ENCODE measurements at places on chromosomes 13 and 19.

- no peak for DNase-seq
These were observed 383.0 kb upstream of the SLITRK1 start for GRCh38 chr13:84265257-84265764.

DNA sequence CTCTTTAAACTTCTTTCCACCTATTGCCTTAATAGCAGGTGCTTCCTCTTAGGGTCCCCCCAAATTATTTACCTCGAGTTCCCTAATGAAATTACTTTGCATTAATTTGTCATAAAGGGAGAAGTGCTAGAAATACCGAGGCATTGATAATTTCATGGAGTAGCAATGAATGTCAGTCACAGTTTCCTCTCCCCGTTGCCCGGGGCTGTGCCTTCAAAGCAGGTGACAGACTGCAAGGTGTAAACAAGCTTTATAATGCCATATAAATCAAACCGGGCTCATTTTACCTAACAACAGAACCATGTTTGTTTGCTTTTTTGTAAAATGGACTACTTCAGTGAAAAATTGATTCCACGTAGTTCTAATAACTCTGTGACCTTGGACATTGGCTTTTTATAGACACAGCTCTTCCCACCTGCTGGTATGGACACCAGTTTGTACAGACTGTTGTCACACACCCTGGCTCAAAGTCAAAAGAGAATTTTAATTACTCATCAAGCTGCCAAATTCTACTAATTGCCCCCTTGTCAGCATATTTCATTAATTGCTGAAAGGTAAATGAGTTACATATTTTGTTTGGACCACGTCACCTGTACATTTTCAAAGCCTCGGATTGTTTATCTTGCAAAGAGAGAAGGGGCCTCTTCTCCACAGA is 171.1 kb downstream of the STK24 start:
- DNase-seq: peak; percentile 14

- no peak for DNase-seq
These were observed 92.7 kb downstream of the TSHZ3 start for GRCh38 chr19:31256593-31256960.

DNA sequence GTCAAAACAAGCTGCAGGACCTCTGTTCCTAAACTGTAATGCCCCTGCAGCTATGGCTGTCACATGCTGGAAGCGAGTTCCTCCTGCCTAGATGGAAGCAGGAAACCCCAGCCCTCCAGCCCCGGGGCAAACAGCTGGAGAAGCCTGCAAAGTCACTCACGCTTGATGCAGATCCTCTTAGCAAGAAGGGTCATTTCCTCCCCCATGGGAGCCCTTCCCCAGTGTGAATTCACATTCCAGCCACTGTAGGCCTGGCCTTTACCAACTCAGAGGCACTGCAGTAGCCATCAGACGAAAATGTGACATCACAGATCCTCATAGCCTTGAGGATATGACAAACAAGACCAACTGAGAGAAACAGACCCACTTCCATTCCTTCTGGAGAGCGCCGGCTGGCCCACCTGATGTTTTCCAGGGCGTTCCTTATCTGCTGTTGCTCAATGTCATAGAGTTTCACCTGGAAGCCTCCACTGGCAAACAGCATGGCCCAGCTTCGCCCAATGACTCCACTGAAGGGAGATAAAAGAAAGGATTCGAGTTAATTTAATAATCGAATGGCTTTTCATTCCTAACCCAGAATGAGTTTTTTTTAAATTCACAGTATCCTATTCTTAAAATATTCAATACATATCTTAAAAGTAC is 13.5 kb downstream of the CRYL1 start:
- no peak for DNase-seq

DNA sequence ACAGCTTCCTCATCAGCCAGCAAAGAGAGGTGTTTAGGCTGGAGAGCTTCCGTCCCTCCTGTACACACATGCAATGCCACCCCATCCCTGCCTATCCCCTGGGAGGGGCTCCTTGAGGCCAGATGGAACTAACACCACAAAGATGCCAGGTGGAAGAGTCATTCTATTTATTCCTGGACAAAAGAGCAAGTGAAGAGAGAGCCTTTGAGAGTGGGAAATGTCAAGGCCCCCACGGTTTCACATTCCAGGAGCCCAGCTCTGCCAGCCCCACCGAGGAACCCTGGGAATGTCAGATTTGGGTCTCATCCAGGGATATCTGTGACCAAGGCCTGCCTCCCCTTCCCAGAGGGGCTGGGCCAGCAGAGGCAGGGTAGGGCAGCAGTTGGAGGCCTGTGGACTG is 30.8 kb upstream of the IGFL1 start:
- no peak for DNase-seq

GRCh38 chr13:34943436-34944273 is 1.6 kb downstream of the NBEA start:
- peak; percentile 61 for DNase-seq

- DNase-seq: no peak
These were observed 5.8 kb downstream of the TEAD2 start for GRCh38 chr19:49356382-49356781.

- no peak for DNase-seq
These were observed 34.0 kb downstream of the C13orf46 start for GRCh38 chr13:113939944-113940297.

GRCh38 chr19:34215006-34215665 is 39.2 kb upstream of the GARRE1 start:
- no peak for DNase-seq

- no peak for DNase-seq
These were observed 59.9 kb downstream of the ZNF724 start for GRCh38 chr19:23190341-23190740.

DNA sequence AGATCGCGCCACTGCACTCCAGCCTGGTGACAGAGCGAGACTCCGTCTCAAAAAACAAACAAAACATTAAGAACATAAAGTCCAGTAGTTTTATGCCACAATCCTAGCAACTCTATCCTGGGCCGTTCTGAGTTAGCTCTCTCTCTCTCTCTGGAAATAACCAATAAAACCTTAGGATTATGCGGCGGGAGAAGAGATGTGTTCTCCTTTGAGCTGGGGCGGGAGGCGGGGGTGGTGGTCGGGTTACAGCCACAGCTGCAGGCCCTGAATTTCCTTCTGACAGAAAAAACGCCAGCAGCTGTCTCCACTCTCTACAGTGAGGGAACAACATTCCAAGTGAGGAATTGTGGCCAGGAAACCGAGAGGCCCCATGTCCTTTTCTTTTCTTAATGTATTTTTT is 9.1 kb upstream of the PNMA8A start:
- DNase-seq: no peak

GRCh38 chr19:56566904-56567273 is 379 bp upstream of the ZNF470 start:
- DNase-seq: peak; percentile 56

GRCh38 chr19:2385053-2385721 is 25.1 kb downstream of the TMPRSS9 start:
- DNase-seq: no peak

DNA sequence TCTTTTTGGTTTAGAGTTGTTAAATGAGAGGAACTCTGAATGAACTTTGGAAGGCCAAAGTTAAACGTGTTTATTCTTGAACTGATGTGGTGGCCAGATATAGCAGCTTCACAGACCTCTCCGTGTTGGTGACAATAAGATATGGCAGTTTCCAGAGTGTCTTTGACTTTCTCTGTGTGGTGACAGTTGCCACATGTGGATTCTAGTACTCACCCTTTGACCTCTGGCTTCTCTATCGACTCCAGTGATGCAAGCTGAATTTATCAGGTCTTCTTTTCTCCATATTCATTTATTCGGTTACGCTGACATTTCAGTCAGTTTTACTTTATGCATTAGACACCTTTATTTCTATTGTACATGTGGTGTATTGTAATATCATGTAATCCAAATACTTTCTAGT is 1469.5 kb downstream of the SLITRK1 start:
- no peak for DNase-seq

DNA sequence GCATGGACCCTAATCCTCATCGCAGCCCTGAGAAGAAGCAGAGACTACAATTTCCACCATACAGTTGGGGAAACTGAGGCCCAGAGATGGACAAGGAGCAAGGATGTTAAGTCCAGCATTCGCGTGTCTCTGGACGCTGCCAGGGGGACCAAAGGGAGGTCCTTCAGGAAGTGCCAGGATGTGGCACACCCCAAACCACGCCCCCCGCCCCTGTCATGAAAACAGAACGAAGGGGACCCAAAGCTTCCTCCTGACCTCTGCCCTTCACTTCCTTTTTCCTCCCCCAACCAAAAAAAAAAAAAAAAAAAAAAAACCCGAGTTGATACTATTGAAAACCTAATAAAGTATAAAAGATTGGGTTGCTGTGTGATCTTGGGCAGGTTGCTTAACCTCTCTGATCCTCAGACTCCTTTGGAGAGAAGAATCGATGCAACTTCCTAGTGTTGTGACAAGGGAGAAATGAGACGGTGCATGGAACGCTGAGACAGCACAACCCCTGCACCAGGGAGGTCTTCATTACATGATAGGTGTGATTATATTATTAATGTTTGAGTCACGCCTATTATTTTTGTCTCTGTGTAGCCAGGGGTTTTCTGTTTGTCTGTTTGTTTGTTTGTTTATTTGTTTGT is 2.7 kb upstream of the ZBTB7A start:
- DNase-seq: no peak

DNA sequence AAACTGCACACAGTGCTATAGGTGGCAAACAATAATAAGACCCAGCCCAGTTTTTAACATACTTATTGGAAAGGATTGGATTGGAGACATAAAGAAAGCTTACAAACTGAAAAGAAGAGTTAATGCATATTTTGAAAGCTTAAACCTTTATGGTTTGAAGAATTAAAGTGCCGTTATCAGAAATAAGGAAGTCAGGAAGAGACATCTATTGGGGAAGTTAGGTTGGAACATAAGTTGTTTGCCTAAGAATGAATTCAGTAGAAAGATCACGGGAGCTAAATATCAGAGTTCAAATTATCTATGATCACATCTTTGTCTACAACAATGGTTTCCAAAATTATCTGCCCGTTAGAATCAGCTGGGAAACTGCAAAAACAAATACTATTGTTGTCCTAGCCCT is 767.9 kb downstream of the PCDH9 start:
- no peak for DNase-seq

- DNase-seq: no peak
These were observed 59.5 kb downstream of the TNFSF11 start for GRCh38 chr13:42633495-42633894.

DNA sequence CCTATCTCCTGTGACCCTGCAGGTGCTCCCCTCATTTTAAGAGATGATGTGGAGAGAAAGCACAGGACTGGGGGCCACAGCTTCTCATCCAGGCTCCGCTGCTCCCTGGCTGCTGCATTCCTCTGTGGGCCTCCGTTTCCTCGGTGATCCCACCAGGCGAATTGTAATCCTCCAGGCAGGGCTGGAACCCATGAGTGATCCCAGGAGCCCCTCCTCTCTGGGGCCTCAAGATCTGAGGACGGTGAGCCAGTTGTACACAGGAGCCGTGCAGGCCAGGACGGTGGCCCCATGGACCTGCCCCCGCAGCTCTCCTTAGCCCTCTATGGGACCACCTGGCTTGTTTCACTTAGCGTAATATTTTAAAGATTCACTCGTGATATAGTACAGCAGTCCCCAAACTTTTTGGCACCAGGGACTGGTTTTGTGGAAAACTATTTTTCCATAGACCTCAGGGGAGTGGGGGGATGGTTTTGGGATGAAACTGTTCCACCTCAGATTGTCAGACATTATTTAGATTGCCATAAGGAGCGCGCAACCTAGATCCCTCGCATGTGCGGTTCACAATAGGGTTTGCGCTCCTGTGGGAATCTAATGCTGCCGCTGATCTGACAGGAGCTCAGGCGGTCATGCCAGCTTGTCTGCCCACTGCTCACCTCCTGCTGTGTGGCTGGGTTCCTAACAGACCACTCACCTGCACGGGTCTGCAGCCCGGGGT is 5.6 kb downstream of the FFAR3 start:
- no peak for DNase-seq

DNA sequence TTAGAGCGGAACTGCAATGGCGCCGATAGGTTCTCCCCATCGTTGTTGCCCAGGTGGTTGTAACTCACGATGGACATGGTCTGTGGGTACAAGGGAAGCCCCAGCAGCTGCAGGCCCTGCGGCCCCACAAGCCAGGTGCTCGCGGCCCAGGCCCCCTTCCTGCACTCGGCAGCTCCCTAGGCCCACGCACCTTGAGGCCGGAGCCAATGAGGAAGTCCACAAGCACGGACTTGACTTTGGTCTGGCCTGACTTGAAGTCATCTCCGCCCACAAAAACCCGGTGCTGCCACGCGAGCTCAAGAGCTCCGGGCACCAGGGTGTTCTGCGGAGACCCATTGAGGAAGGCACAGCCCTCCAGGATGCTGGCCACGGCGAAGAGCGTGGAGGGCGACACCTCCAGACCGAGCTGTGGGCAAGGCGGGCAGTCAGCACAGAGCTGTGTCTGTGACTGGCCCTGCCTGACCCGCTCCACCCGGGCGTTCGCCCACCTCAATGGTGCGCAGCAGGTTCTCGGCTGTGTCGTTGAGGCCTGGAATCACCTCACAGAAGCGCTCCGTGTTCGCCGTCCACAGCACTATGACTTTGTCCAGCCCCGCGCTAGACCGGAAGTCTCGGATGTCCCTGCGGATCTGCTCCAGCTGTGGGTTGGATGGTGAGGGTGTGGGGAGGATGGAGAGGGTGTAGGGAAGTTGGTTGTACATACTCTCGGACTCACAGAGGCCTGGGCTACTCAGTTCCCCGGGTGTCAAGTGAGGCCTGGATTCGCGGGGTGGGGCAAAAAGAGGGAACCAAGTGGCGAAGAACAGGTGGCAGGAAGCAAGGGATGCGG is 1.9 kb downstream of the ISYNA1 start:
- peak; percentile 65 for DNase-seq

DNA sequence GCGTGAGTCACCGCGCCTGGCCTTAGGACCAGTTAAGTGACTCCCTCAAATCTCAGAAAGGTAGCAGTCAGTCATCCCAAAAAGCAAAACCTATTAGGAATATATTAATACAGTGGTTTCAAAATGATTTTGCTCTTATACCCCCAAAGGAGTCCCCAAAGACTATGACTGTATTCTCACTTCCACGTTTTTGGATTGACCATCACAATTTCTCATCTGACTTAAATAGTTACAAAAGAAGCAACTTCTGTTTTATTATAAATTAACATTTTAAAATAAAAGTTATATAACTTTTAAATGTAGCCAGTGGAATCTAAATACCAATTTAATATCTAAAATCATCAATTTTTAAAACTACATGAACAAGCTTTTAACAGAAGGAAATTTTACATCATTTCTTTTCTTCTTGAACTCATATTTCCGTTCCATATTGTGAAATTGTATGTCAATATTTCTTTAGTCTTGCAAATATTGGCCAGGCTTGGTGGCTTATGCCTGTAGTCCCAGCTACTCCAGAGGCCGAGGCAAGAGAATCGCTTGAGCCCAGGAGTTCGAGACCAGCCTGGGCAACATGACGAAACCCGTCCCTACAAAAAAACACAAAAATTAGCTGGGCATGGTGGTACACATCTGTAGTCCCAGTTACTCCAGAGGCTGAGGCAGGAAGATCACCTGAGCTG is 1.5 kb upstream of the SPART start:
- DNase-seq: no peak

All from cerebellar cortex (tissue), 1 donor.